Thoracic aorta (tissue), 2 donors: ENCODE measurements at places on chromosomes 4 and X. TPM values are rescaled to one million over a fixed set of nuclear protein-coding genes. Genes with fewer than 3 reads are reported as not detected.

DNA sequence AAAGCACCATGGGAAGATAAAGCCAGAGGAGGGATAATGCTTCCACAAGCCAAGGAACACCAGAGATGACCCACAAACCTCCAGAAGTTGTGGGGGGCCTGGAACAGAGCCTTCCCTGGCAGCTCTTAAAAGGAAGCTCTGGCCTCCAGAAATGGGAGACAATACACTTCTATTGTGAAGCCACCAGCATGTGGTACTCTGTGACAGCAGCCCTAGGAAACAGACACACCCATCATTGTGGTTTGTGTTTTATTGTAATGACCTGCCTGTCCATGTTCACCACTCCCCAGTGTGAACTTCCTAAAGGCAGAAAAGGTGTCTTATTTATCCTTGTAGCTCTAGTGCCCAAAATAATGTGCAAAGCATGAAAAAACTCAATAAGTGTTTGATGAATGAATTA, 264.1 kb upstream of the GATB start:
- no peak for DNase-seq

DNA sequence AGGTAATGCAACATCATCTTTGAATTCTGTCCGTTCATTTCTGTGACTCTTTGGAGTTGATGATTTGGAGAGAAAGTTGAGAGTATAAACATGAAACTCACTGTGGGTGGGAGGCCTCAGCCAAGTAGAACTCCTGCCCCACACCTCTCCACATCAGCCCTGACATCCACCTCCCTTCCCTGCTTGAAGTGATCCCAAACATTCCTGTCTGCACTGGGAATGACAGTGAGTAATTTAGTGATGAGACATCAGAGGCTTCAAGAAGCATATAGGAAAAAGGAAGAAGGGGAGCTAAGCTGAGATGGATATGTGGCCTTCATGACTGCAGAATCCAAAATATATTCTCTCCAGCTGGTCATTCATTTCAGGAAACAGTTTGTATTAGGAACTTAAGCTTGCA, 151.8 kb downstream of the SPATA18 start:
- no peak for DNase-seq

- DNase-seq = no peak
Measured at GRCh38 chr4:115769396-115769795, 656.0 kb upstream of the NDST4 start.

DNA sequence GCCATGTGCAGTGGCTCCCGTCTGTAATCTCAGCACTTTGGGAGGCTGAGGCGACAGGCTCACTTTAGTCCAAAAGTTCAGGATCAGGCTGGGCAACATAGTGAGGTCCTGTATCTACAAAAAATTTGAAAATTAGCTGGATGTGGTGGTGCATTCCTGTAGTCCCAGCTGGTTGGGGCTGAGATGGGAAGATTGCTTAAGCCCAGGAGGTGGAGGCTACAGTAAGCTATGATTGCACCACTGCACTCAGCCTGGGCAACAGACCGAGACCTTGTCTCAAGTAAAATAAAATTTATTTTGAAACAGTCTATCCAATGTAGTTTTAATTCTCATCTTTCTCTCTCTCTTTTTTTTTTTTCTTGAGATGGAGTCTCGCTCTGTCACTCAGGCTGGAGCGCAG, 21.1 kb downstream of the RBM10 start:
- no peak for DNase-seq

DNA sequence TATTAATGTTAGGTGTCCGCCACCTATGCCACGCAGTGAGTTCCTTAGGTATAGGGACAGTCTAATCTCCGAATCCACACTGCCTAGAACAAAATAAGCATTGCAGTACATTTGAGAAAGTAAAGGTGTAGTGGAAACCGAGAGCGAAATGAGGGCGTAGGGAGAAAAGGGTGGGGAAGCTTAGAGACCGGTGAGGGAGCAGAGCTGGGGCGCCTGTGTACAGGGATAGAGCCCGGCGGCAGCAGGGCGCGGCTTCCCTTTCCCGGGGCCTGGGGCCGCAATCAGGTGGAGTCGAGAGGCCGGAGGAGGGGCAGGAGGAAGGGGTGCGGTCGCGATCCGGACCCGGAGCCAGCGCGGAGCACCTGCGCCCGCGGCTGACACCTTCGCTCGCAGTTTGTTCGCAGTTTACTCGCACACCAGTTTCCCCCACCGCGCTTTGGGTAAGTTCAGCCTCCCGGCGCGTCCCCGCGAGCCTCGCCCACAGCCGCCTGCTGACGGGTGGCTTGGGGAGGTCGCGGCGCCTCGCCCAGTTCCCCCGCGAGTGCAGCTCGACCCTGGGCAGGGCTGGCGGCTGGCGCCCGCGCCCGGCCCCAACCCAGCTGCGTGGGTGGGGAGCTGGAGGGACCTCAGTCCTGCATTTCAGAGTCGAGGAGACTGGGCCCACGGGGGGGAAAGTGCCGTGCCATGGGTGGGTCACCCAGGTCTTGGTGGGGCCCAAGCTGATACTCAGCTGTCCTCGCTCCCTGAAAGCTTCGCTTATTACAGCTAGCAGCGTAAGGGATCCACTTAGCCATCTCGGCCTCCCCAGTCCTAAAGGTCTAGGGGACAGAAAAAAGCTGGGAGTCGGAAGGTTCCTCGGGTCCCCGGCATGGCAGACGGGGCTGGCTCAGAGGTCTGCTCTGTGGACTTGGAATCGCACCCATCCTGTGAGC, at the start of gene ANXA3:
TSS of gene ANXA3 (plus strand) at position 351 of the 932 bp plus-strand sequence. CDS start 2,704 bp downstream, outside the sequence.
- no peak for DNase-seq

- no peak for DNase-seq
Measured at GRCh38 chrX:96211953-96212352, 472.7 kb upstream of the DIAPH2 start.

- no peak for DNase-seq
Measured at GRCh38 chrX:140447150-140447549, 57.7 kb downstream of the SOX3 start.

GRCh38 chr4:74893171-74893570, 39.7 kb upstream of the PARM1 start:
- DNase-seq = no peak

HS3ST1 gene
- total RNA-seq = 0.14 TPM

DNA sequence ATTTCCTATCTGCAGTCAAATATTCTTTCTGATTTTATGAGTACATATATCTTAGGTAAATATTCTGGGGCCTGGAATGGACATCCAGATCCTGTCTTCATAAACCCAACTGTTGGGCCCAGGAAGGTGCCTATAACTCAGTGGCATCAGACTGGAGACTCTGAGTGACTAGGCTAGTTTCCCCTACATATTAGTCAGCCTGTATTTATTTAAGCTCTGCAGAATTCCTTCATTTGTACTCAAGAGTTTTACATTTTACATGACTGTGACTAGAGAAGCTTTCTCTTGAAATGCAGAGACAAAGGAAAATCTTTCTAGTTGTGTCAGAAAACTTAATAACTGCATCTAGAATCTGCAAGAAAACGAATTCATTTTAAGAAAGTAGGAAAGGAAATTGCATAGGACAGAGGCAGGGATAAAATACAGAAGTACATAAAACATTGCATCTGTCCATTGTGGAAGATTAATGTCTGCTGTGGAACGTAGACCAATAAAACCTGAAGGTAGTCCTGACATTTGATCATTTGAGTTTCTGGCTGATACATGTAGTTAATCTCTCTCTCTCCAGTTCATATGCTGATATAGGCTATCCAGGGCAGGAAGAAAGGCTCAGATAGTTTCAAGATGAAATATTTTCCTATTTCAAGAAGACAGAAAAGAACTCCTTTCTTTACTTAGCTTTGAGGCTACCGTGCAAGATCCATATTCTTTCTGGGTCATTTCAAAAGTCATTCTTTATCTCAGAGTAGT, 78.2 kb downstream of the OPHN1 start:
- DNase-seq = no peak

HDAC8 gene
- total RNA-seq = 63.8 TPM

GRCh38 chr4:24241511-24241910, 342.8 kb downstream of the DHX15 start:
- no peak for DNase-seq

PCDH10 gene
- total RNA-seq = 51.4 TPM

CT45A1 gene
- total RNA-seq = not detected

- no peak for DNase-seq
Measured at GRCh38 chr4:138901177-138901576, 114.4 kb upstream of the NOCT start.

DNA sequence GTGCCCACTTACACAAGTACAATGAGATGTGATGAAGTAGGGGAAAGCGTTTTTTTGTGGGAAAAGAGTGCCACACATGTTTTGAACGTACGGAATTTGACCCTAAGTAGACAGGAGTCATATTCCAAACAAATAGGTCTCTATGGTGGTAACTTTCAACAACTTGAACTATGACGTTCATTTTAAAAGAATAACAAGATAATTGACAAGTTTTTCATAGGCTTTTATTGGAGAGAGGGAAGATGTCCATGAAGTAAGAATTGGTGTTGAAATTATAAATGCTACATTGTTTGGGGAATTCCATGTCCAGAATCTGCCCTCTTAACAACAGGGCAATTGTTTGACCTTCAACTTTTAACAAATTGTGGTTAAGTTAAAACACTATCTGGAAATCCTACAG, 126.5 kb downstream of the GASK1B start:
- no peak for DNase-seq

DNA sequence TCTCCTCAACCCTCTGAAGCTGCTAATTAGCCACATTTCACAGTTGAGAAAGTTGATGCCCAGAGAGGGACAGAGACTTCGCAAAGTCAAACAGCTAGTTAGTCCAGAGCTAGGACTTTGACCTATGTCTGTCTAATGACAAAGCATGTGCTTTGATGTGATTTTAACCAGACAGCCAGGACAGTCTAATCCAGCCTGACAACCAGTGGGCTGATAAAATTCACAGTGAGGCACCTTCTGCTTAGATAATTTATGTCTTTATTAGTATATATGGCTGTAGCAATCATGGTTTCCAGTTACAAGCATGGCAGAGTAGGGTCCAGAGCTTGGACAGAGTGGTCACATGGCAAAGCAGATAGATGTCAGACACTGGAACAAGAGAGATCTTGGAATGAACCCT, 133.6 kb upstream of the C1QTNF7 start:
- no peak for DNase-seq

P2RY4 gene
- total RNA-seq = 1.4 TPM

- DNase-seq = no peak
Measured at GRCh38 chr4:47863486-47863885, 25.6 kb upstream of the CORIN start.

- DNase-seq = no peak
Measured at GRCh38 chrX:40514376-40514775, 66.4 kb upstream of the ATP6AP2 start.

DNA sequence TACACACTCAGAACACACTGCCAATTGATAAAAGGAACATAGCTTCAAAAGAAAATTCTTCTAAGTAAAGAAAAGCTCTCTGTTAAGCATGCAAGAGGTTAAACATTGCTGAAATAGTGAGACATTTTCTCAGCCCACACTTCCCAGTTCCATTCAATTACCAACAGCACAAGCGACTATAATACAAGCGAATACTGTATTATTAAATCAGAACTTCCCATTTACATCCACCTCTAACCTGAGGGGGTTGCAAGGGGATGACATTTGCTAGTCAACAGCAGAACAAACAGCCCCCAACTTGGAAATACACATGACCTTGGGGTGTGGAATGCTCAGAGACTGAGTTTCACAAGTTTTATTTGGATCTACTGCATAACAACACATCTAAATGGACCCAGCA, 1.1 kb downstream of the FSTL5 start:
- DNase-seq = no peak

- no peak for DNase-seq
Measured at GRCh38 chr4:8194306-8195242, 4.5 kb upstream of the SH3TC1 start.

GRCh38 chr4:88503344-88503743, 20.2 kb downstream of the PYURF start:
- DNase-seq = no peak

DNA sequence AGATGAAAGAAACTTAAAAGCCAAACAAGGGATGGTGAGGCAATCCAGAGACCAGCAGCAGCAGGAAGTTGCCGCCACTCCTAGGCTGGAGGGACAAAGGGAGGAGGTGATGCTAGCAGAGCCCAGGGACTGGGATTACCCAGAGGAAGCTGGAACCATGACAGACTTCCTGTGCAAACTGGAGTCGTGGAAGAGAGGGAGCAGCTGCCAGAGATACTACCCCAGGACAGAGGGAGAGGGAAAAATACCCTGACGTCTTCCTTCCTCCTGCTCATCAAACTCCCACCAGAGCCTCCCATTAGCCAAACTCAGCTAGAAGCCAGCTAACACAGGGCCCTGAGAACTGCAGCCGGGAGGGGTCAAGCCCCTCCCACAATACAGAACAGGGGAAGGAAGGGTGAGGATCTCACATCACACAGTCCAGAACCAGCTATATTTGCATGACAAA, 101.2 kb upstream of the KLF3 start:
- no peak for DNase-seq

GRCh38 chr4:7160951-7161440, 31.3 kb upstream of the SORCS2 start:
- no peak for DNase-seq

DNA sequence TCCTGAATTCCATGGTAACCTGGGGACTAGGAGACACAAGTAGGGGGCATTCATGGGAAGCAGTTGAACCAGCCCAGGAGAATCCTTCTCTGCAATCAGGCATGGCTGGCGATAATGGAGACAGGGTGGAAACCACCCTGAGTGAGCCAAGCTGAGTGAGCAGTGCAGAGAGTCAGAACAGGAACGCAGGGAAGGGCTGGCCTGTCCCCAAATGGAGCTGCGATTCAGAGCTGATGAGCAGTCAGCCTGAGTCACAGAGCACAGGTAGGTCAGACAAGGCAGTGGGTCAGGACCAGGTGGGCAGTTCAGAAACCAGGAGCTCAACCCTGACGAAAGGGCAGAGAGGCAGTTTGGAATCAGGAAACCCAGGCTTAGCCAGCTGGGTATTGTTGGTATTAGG, 129.0 kb downstream of the BTC start:
- no peak for DNase-seq

DNA sequence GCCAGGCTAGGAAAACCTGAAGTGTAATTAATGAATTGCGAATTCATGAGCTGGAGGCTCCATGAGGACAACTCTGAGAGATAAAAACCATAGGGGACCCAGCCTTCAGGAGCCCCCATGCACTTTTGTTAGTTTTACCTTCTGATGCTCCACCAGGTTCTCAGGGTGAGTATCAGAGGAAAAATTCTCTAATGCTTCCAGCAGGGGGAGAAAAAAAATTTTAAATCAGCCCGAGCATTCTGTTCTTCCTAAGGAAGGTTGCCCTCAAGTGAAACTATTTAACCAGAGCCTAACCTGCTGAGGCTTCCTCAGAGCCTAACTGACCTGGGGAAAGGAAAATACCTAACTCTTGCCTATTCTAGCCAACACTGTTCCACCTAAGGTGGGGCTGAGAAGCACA, 552.6 kb downstream of the PPARGC1A start:
- DNase-seq = no peak

DNA sequence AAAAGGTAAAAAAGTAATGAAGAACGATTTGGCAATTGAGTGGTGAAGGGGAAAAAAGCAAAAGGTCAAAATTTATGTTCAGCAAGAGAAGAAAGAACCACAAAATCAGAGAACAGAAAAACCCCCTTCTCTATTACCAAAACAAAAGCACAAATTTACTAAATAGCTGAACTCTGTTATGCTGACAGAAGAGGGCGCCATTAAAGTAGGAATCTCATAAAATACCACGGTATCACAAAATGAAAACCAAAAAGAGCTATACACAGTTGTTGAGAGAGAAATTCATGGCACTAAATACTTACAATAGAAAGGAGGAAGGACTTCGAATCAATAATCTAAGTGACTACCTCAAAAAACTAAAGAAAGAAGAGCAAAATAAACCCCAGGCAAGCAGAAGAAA, 69.6 kb upstream of the CXorf66 start:
- DNase-seq = no peak

KIT gene
- total RNA-seq = 17.6 TPM

GRCh38 chr4:5824635-5825034, 68.3 kb downstream of the CRMP1 start:
- DNase-seq = no peak

CCDC160 gene
- 0.41 TPM for total RNA-seq
